ENCODE measurements at places on chromosomes 7 and 10. TPM values are rescaled to one million over a fixed set of nuclear protein-coding genes. Genes with fewer than 3 reads are reported as not detected.

Gene PIP
- total RNA-seq, result not detected

Gene LGI1
- not detected for total RNA-seq

Gene INMT
- total RNA-seq, result 2.1 TPM

Gene SEMA3D
- 0.15 TPM for total RNA-seq

Gene SPDYE16
- not detected for total RNA-seq

Gene TSPAN12
- 0.17 TPM for total RNA-seq

Gene CADPS2
- total RNA-seq, result 5.7 TPM

Gene FAM237B
- not detected for total RNA-seq

Gene MLXIPL
- total RNA-seq, result 2.4 TPM

Gene SERPINE1
- 1,155 TPM for total RNA-seq

Gene GATAD1
- total RNA-seq, result 12.3 TPM

Gene MCMBP
- 52.6 TPM for total RNA-seq

Gene ARPC1B
- 288 TPM for total RNA-seq
